ENCODE measurements at places on chromosomes 12 and 14. TPM values are rescaled to one million over a fixed set of nuclear protein-coding genes. Genes with fewer than 3 reads are reported as not detected.

GRCh38 chr14:99809360-99809759, 16.1 kb downstream of the EML1 start:
- peaks cover 26% of the 10 kb centered on the region for H3K4me1 ChIP-seq
- no peak overlapping the region for H3K4me3 ChIP-seq
- H3K27me3 ChIP-seq, result no peaks in the 10 kb centered on the region
- H3K36me3 ChIP-seq, result no peaks in the 10 kb centered on the region

DNA sequence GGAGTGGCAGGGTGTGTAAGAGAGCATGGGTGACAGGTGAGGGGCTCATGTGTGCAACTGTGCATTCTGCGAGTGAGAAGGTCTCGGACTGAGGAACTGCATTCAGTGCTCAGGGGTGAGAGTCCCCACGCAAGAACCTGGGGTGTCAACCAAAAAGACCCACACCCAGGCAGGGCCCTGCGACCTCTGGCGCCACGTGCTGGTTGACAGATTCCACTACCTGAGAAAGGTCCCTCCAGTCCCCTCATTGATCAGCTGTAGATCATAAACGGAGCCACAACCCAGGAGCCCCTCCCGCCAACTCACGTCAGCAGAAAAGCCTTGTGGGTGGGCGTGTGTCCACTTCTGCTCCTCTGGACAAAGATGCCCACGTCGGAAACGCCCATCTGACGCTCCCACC, 98.7 kb downstream of the ASCL4 start:
- H3K4me3 ChIP-seq, result no peak overlapping the region
- H3K27ac ChIP-seq, result no peak overlapping the region
- H3K4me1 ChIP-seq, result no peaks in the 10 kb centered on the region
- DNase-seq, result no peak

DNA sequence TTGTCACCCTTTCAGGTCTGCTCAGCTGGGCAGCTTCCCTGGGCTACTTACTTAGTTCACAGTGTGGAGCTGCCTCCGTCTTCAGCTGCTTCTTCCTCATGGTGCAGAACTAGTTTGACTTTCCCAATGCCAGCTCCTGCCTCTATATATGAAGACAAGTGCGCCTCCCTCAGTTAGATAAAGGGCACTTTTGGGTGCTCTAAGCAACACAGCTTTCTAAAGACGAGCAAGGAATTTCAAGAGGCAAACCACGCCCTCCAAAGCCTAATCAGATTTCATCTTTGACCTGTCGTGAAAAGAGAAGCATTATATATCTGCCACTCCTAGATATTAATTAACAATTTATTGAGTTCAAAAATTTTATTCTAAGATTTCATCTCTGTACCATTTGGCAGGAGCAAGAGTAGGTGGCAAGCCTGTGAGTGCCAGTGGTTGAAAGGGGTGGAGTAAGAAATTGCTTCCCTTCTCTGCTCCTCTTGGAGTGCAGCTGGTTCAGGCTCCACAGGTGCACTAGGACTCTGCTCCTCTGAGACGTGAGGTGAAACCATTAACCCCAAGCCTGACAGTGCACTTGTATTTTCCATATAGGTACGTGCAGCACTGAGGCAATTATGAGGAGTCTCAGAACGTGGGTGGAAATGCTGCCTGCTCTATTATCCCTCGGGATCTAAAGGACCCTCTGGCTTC, 2.1 kb upstream of the SLC11A2 start:
- H3K36me3 ChIP-seq, result no peaks in the 10 kb centered on the region
- no peak overlapping the region for H3K27ac ChIP-seq
- peaks cover 36% of the 10 kb centered on the region for H3K4me1 ChIP-seq
- H3K27me3 ChIP-seq, result no peaks in the 10 kb centered on the region
- DNase-seq, result no peak
- no peak overlapping the region for H3K4me3 ChIP-seq

DNA sequence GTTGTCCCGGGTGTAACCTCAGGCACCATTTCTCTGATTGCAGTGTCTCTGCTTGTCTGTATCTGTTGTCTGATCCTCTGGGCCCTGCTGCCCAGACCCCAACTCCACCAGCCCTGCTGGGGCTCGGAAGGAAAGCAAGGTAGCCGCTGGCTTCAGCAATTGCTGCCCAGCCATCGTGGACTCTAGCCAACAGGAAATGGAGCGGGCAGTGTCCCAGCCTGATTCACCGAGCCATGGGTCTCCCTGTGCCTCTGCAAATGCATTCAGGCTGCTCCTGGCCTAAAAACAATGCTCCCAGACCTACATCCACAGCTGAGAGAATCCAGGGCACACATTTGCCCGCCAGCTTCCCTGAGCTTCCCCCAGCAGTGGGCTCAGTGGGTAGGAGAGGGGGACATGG, 9.2 kb downstream of the TUNAR start:
- H3K27ac ChIP-seq, result no peak overlapping the region
- no peak overlapping the region for H3K4me3 ChIP-seq
- H3K27me3 ChIP-seq, result peaks cover 8% of the 10 kb centered on the region
- DNase-seq, result no peak
- no peaks in the 10 kb centered on the region for H3K36me3 ChIP-seq

- H3K27me3 ChIP-seq, result peaks cover 3% of the 10 kb centered on the region
- no peak overlapping the region for H3K27ac ChIP-seq
- no peak for DNase-seq
- H3K36me3 ChIP-seq, result no peaks in the 10 kb centered on the region
Observed at GRCh38 chr12:96769400-96769799, 137.7 kb upstream of the NEDD1 start.

- H3K27ac ChIP-seq, result no peak overlapping the region
- no peak overlapping the region for H3K4me3 ChIP-seq
- H3K4me1 ChIP-seq, result peaks cover 16% of the 10 kb centered on the region
- H3K27me3 ChIP-seq, result peaks cover 1% of the 10 kb centered on the region
Observed at GRCh38 chr12:104974626-104975290, 11.4 kb upstream of the NOPCHAP1 start.

- no peaks in the 10 kb centered on the region for H3K36me3 ChIP-seq
- H3K27ac ChIP-seq, result no peak overlapping the region
- no peak for DNase-seq
- no peak overlapping the region for H3K4me3 ChIP-seq
Observed at GRCh38 chr14:97713023-97713422, 915.8 kb downstream of the VRK1 start.

TTC9 gene
- total RNA-seq, result 0.99 TPM

Measured in osteocyte (in vitro differentiated cells).